NCI-H1694 (cell line): ENCODE measurements at places on chromosomes 12 and 14.

DNA sequence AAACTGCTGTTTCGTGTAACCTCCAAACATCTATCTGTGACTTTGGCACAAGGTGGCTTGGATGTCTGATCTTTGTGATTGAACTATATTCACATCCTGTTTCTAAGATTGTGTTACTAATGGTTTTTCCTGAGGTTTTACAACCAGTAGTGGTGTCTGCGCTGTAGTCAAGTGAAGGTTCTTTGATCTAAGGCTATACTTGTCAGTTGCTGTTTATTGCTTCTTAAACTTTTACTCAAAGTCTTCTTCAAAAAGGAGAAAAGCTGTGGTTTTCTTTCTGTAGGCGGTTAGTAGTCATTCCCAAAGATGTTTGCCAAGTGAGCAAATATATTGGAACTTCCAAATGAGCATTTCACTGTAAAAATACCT is 12.3 kb upstream of the CALM1 start:
- no peak for DNase-seq

DNA sequence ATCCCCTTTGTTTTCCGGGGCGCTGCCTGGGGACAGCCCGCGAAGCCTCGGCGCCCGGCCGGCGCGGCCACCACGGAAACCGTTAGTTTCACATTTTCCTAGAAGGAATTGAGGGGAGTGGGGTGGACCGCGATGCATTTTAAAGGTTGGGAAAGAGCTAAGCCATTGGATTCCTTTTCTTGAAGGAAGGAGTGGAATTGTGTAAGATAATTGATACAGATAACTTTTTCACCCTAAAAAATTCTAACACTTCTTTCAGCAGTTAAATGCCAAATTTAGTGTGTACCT is 137.1 kb downstream of the MON2 start:
- no peak for DNase-seq

DNA sequence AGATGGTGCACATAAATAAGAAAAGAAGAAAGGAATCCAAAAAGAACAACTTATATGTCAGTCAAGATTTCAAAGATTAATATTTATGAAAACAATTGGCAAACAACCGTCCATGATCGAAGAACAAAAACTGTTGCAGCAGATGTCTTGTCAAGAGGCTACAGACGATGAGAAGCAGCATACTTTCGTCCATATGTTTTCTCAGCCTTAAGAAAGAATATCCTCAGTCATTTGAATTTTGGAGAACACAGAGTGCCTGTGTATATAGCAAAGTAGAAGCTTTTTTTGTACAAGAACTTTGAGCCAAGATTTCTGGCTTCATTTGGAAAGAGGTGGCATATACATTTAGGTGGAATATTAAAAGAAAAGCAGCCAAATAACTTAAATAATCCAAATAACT is 297.2 kb downstream of the ITPR2 start:
- DNase-seq, result no peak

DNA sequence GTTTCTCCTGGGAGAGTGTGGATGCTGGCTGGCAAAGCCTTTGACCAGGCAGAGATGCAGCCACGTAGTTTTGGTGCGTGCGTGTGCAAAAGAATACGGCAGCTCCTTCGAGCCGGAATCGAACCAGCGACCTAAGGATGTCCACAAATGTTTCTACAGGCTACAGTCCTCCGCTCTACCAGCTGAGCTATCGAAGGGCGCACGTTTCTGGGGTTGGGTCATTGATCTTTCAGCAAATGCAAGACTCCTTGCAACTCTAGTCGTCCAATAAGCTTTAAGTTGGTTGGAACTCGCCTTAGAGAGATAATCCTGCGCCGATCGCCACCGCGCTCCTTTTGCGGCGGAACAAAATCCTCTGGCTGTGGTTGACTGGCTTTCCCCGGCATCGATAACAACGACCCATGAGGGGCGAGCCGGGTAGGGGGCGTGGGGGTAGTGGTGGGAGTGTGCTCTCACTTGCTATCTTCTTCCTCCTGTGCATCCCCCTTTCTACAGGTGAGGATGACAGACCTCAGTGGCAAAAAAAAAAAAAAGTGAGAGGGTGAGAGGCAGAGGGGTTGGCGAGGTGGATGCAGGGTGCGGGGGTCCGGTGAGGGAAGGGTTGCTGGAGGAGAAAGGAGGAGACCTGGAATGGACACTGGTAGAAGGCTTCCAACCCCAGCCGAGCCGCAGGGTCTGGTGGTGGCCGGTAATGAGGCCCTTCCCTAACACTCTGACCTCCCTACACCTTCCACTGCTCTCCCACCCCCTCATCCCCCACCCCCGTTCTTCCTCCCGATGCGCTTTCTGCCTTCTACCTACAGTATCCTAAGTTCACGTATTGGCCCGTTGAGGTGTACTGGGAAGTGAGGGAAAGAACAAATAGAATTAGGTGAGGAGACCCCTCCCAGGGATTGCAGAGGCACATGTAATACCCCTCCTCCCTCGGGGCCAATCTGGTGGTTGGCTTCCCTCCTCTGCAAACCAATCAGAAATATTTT is 11.8 kb upstream of the OR6S1 start:
- no peak for DNase-seq

GRCh38 chr12:6492838-6493496 is at the start of gene MRPL51:
MRPL51 (minus strand) TSS chr12:6493262; CDS start chr12:6493136, 126 bp downstream.
- DNase-seq, result peak; percentile 97

GRCh38 chr12:12097891-12098690 is 27.4 kb downstream of the BCL2L14 start:
- DNase-seq, result no peak

- no peak for DNase-seq
Observed at GRCh38 chr12:6775185-6776174, 3.2 kb downstream of the LAG3 start.

- DNase-seq, result no peak
Observed at GRCh38 chr14:103892247-103892646, 36.0 kb upstream of the TDRD9 start.

- no peak for DNase-seq
Observed at GRCh38 chr12:70040141-70040540, 203.1 kb upstream of the CNOT2 start.

GRCh38 chr14:26394150-26394810 is 203.6 kb downstream of the NOVA1 start:
- DNase-seq, result peak; percentile 86

DNA sequence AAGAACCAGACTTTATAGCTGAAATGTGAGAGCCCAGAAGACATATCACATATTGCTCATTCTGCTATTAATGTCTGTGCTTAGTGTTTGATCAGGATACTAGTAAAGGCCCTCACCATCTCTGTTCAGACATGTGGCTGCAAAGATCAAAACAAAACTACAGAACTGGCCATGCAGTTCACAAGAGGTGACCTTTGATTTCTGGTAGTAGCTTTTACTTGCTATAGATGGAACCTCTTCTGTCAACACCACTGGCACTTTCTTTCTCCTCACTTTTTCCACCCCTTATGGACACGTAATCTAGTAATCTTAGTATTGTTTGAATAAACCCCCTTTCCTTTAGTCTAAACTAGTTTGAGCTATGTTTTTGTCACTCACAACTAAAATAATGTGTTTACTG is 214.8 kb downstream of the EPS8 start:
- no peak for DNase-seq

- no peak for DNase-seq
Observed at GRCh38 chr12:43226151-43226550, 325.9 kb downstream of the ADAMTS20 start.

DNA sequence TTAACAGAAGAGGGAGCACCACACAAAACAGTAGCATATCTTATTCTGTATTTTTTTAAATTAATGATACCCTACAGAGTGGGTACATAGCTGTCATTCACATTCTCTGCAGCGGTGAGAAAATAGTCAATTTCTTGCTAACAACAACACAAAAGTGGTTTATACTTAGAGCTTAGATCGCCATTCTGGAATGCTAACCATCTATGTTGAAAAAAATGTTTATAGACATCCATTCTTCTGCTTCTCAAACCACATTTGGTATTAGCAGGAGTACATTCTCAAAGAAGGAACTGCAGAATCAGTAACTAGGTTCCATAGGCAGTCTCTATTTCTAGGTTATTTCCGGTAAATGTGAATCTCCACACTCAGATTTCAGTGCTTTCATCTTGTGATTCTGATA is 185.9 kb downstream of the PPFIA2 start:
- DNase-seq, result peak; percentile 11
